ENCODE measurements at places on chromosomes 7 and 10. TPM values are rescaled to one million over a fixed set of nuclear protein-coding genes. Genes with fewer than 3 reads are reported as not detected.

DNA sequence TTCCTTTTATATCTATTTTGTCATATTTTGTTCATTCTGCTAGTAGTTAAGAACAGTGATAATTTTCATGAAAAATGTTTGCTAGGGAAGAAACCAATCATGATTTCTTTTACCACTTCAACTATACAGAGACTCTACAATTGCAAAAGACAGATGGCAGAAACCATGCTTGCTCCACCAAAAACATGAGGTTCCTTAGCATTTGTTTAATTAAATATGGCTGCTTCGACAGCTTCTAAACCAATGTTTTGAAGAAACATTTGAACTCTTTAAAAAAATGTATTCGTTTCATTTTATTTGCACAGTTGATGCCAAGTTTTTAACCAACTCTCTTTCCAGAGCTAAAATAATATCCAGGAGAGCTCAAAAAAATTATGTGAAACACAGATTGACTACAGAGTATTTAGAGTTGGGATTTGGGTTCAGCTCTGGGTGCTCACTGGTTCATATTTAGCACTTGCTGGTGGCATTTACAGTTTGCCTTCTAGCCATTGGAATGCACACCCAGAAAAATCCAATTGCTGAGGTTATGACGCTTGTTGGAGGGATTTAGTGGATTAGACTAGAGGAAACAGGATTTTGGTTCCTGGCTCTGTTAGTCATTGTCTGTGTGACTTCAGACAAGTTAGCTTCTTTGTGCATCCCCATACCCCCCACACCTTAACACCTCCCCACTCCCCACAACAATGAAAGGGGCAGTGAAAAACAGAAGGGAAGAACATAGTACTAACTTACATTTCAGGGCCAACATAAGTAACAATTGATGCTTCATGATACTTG is 35.8 kb upstream of the SDHAF3 start:
- no peak for DNase-seq

DNA sequence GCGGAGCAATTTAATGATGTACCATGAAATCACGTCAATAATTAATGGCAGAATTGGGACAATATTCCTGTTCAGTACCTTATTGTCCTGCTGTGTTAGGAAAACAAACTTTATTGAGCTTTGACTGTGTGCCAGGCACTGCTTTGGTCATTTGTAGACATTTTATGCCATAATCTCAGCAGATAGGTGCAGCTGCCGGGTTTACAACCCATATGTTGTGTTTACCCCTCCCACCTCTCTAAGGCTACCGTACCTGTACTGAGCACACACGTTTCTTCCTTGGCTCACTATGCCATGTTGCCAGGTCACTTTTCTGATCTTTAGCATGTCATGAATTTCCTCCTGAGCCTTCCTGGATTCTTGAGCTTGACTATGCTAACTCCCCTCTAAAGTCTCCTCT is 422.2 kb downstream of the PHTF2 start:
- DNase-seq: no peak

Gene PDE6C
- not detected for total RNA-seq

Gene HOXA9
- total RNA-seq: not detected

DNA sequence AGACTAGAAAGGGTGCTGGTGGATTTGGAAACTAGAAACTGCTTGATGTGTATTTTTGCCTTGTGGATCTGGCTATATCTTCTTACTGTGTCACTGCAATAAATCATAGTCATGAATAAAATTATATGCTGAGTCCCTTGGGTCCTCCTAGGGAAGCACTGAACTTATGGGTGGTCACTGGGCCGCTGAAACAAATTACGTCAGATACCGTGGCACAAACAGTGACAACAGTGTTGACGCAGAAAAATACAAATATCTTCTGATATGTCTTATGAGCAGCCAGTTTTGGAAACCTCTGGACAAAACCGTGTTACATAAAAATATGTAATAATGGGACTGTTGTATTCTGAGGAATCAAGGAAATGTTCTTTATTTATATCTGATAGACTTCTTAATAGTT is 260.1 kb upstream of the SORCS1 start:
- no peak for DNase-seq

DNA sequence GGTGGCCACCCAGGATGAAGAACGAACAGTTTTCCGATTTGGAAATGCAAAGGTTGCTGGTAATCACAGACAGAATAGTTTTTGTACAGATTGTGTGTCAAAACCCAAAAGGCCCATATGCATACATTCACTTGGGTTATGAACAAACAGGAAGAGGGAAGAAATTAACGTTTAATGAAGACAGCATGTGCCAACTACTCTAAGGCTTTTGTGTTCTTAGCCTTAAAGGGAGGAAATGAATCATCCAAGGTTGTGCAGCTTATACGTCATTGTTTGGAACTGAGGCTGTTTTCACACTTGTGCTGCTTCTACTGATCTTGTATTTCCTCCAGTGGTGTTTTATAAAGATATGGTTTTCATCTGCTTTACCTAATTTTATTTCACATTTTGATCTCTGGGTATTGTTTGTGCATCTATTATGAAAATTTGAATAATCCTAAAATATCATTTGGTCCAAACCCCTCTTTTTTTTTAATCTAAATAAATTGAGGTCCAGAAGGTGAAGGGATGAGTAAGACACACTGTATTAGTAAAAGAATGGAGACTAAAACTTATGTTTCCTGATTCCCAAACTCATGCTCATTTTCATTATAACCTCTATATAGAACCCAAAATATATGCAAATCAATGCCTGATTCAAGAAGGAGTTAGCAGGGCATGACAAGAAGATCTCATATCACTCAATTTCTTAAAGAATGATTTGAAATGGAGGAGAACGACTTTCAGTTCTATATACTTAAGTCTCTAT is 373.1 kb downstream of the THSD7A start:
- peak; percentile 88 for DNase-seq

Gene KCND2
- 0.30 TPM for total RNA-seq

DNA sequence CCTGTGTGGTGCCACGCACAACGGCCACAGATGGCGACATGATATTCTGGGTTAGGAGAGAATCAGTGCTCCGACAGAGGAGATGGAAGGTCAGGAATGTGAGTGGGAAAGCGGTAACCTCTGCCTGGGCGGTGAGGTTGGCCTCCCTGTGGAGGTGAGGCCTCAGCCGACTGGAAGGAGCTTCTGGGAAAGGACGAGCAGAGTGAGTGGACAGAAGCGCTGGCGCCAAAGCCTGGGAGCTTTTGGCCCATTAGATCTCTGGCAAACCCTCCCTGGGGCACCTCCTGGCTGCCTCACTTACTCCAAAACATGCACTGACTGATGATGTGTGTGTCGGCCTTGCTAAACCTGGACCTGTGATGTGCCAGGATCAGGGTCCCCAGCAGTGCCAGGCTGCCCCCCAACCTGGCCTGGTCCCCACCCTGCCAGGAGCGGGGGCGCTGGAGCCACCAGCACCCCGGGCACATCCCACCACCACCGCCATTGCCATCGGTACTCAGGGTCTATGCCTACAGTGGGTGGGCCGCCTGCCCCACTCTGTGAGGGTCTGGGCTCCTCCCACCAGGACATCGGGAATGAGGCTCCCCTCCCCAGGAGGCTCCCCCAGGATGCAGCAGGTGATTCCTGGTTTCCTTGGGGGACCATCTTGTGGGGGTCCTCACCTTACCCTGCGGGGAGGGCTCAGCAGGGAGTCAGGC is 51.0 kb downstream of the RASGEF1A start:
- DNase-seq: no peak

DNA sequence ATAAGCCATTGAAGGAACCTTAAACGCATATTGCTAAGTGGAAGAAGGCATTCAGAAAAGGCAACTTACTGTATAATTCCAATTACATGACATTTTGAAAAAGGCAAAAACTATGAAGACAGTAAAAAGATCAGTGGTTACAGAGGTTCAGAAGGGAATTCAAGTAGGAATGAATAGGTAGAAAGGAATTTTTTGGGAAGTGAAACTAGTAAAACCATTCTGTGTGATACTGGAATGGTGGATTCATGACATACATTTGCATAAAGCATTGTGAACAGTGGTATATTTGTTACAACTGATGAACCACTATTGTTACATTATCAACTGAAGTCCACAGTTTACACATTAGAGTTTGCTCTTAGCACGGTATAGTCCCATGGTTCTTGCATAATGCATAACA is 114.2 kb upstream of the GPR22 start:
- DNase-seq: peak; percentile 74

- peak; percentile 79 for DNase-seq
These were observed 784 bp upstream of the SERPINE1 start for GRCh38 chr7:101125989-101126650.

DNA sequence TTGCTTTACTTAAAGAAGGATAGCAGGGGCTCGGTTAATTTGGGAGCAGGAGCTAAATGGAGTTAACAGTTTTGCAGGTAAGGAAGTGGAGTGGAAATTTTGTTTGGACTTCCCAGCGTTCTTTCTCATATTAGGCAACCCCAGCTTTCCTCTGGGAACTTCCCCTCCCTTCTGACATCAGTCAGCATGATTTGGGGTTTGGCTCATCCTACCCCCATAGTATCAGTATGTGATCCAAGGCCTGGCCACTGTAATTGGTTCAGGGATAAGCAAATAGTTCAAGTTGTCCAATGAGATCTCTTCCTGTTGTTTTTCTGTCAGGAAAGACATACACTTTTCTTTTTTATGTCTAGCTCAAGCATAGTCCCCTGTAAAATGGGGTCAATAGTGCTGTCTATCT is 125.6 kb upstream of the CDK6 start:
- DNase-seq: no peak

Gene ELAPOR2
- total RNA-seq: 25.2 TPM

DNA sequence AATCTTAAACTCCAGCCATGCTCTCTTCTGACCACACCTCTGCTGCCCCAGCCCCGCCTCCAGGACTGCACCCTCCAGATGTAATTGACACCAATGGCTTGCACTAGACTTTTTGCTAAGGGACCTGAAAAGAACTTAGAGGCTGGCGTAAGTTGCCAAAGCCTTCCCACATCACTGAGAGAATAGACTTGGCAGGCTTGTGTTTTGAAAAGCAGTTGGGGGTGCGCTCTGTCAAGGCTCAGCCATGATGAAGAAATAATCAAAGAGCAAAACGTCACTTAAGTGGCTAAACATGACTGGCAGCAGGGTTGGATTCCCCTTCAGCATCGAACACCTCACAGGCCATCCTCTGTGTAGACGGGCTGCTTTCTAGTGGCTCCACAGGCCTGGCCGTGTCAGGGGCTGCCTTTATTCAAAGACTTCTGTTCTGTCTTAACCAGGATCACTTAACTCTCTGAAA is 195.2 kb upstream of the C7orf33 start:
- DNase-seq: no peak

- DNase-seq: no peak
These were observed 338 bp downstream of the ATP6V0E2 start for GRCh38 chr7:149873970-149874643.

Gene NUDCD3
- total RNA-seq: 86.8 TPM

DNA sequence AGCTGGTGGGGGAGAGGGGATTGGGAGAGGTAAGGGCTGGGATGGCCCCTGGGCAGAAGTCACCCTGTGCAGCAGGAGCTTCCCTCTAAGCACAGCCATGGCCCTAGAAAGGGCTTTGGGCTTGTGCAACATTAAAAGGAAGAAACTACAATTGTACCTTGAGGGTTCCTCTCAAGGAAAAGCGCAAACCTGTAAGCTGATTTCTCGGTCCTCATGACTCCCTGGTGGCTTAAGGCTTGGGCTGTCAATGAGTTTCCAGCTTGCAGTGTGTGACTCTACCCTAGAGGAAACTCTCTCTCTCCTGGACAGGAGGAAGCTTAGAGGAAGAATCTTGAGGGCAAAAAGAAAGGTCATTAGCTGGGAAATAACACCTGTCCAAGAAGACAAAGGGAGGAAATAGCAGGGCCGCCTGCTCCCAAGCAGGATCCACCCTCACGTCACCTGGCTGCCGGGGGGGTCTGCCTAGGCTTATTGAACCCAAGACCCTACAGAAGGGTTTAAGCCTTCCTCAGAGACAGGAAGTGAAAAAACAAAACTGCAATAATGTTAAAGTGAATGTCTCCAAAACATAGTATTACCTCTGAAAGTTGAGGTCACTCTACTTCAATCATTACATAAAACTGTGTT is 112.5 kb downstream of the WDR11 start:
- no peak for DNase-seq

GRCh38 chr10:58570979-58571378 is 58.3 kb downstream of the BICC1 start:
- no peak for DNase-seq
